Stimulated activated CD8-positive, alpha-beta memory T cell treated with anti-CD3 and anti-CD28 coated beads, Interleukin-7, amount 100 ng/mL, for 1 hour (primary cell): ENCODE measurements at places on chromosomes 1 and 21.

GRCh38 chr1:201648066-201648906, 109.4 kb downstream of the NAV1 start:
- no peak for DNase-seq

- DNase-seq, result no peak
Observed at GRCh38 chr1:25854554-25854953, 4.7 kb downstream of the AUNIP start.

DNA sequence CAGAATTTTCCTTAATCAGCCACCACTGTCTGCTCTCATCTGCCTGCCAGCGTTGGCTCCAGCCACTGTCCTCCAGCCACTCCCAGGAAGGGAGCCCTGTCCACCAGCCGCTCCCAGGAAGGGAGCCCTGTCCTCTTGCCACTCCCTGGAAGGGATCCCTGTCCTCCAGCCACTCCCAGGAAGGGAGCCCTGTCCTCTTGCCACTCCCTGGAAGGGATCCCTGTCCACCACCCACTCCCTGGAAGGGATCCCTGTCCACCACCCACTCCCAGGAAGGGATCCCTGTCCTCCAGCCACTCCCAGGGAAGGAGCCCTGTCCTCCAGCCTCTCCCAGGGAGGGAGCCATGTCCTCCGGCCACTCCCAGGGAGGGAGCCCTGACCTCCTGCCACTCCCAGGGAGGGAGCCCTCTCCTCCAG, 726.5 kb downstream of the PTPRU start:
- DNase-seq, result no peak

DNA sequence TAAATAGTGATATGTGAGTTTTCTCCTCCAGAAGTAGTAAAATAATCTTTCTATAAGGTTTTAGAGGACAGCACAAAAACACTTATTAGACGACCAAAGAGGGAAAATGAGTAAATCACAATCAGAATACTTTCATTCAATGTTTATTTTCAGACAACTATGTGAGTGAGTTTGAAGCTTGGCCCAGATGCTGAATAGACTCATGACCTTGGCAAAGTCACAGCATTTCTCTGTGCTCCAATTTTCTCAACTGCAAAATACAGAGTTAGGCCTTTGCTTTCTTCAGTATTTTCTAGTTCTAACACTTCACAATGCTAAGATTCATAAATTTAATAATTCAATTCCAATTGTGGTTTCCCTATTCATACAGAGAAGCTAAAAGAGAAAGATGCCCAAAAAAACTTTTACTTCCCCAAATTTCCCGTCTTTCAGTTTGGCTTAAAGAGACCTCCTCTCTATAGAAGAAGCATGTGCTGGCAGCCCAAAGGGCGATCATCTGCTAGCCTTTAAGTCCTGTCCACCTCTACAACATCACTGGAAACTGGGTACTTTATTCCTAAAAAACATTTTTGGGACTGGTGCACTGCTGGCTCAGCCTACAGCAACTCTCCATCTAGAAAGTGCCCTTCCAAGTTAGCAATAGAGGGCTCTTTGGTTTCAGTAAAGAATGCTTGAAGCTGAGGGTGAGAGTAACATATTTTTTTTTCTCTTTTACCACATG, 116.8 kb upstream of the GORAB start:
- DNase-seq, result no peak

- no peak for DNase-seq
Observed at GRCh38 chr1:218463194-218464156, 118.3 kb downstream of the TGFB2 start.

- DNase-seq, result no peak
Observed at GRCh38 chr1:47693115-47693514, 255.3 kb downstream of the FOXD2 start.

DNA sequence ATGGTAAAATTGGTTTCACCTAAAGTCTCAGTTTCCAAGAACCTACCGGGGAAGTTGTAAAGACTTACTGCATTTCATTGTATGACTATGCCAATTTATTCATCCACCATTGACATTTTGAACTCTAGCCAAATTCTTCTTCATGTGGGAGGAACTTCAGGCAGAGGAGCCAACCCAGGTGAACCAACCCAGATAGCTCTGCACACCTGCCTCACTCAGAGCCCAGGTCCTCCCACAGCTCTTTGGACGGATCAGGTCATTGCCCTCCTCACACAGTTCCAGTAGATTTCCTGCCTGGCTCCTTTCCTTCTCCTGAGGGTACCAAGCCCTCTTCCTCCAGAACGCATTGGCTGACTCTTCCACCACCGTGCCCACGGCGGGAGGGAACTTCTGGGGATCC, 121.7 kb downstream of the DTL start:
- no peak for DNase-seq

- no peak for DNase-seq
Observed at GRCh38 chr1:206770531-206771337, at the start of gene IL19. TSS of gene IL19 (plus strand) at chr1:206770773. CDS start at chr1:206836663, 65,890 bp downstream.

DNA sequence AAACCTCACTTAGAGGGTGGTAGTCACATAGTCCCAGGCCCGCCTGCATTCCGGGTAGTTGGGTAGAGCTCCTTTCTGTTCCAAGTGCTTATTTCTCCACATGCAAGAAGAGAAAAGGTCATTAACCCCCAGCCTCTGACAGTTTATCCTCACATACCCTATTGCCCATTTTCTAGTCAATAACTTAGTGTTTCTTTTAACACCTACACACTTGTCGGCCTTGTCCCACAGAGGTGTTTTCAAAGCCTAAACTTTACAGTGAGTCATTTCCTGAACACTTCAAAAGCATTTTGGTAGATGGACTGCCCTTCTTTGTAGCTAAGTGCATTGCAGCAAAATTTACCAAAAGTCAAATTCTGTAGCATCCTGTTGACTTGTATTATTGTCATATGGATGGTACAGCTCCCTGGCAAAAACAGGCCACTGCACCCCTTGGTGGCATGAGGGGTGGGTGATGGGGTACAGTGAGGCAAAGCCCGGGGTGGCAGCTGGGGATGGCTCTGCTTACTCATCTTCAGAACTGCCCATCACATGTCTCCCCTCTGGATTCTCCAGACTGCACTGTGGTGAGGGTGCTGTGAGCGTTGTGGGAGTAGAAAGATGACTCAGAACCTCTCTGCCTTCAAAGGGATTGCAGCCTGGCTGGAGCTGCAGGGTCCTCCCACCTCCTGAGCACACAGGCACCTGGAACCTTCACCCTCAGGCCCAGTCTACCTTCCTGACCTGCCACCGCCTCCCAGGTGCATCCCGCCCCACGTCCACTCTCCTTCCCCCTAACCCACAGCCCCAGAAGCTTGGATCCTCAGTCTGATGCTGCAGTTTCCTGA, 45.8 kb upstream of the DMRTB1 start:
- DNase-seq, result no peak

DNA sequence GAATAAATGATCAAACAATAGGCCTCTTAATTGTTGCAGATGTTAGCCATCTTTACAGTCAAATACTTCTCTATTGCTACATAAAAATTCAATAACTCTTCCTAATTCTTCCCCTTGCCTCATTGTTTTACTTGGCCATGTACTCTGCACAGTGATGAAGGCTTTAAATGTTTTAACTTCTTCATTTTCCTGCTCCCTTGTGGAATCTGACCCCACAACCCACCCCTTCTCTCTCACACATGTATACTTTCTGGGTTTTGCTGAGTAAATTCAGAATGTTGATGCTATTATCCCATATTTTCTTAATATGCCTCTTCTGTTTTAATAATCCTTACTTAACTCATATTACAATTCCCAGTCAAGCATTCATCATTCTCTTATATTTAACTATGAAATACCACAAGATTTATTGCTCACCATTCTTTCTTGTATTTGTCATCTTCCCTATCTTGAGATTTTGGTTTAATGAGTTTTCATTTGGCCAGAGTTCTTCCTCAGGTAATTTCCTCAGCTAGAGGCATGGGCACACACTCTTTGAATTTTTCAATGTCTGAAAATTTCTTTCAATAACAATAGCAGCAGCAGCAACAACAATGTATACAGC, 327.8 kb upstream of the USP24 start:
- DNase-seq, result no peak

DNA sequence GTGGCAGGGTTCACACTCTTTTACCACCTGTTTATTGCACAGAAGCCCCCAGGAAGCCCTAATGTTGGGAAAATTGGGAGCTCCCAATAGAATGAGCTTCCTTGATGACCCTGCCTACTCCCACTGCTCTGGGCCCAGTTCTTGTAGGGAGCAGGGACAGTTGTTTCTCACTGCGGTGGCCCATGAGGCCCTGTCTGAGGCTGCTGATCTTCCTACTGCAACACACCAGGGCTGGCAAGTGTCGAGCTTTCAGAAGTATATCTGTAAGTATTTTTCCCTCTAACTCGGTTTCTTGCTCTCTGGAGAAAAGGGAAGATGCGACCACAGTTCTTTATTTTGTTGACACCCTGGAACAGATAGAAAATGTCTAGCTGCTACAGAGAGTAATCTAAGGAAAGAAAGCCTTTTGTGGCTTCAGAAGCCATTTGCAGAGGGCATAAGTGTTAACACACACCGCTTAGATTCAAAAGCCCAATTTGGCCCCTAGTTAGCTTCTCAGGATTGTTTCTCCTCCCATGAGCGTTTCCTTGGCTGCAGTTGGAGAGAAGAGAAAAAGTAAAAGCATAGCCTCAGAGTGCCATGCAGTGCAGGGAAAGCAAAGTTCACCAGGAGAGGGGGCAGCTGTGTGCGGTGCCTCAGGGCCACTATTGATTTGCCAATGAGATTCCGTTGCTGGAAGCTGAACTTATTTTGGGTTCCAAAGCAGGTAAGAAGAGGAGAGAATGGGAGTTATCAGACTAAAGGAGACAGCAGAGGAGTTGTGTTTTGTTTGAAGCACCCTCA, 102.6 kb downstream of the SELENOF start:
- DNase-seq, result no peak

DNA sequence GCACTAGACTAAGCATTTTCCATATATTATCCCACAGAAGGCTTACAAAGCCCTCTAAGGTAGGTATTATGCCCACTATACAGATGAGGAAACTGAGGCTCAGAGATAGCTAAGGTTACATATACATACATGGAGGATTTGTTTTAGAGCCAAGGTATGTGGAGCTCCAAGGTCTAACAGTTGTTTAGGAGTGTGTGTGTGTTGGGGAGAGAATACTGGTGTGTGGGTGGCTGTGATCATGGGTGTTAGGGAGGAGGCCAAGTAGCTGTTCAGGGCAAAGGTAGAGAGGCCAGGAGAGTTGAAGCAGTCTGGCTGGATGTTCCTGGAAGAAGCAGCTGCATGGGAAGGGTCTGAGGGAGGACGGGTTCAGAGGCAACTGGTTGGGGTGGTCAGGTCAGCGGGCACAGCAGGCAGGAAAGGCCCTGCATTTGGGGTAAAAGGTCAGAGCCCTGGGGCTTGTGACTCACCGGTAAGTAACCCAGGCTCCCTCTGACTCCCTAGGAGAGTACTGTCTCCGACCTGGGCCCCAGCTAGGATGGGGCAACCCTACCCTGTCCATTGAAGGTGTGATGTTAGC, 5.1 kb upstream of the LDLRAP1 start:
- DNase-seq, result no peak

GRCh38 chr1:153428073-153428638, 11.8 kb downstream of the S100A7A start:
- DNase-seq, result no peak

GRCh38 chr1:180227861-180228647, 2.0 kb upstream of the LHX4 start:
- DNase-seq, result no peak

GRCh38 chr1:48903291-48903690, 126.6 kb upstream of the BEND5 start:
- no peak for DNase-seq

DNA sequence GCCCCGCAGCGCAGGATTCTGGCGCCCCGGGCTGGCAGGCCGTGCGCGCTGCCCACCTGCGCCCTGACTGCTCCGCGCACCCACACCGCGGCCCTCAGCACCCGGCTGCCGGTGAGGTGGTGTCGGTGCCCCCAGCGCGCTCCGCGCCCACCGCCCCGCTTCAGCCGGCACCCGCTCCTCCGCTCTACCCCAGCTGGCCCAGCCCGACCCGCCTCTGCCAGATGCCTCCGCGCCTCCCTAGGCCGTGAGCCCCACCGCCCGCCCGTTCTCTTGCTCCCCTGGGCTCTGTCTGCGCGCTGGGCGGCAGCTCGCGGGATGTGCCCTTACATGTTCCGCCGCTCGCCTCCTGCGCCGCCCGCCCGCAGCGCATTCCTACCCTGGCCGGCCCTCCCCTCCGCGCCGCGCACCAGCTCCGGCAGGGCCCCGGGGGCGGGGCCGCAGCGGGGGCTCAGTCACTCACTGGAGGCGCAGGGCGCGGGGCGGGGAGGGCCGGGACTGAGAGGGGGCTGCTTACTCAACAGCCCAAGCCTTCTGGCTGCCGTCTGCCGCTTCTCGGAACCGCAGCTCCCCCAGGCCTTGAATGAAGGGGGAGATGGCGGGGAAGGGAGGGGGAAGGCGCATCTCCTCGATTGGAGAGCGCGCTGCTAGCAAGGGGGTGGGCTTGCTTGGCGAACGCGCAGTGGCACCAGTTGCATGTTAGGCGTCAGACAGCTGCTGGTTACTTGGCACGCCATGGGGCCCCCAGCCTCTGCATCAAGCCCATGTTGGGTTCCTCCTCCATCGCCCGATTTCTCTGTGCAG, at the start of gene PHLDA3:
Gene PHLDA3, minus strand, starts transcription at position 345 of the 801 bp plus-strand sequence. CDS start 402 bp downstream, outside the sequence.
- no peak for DNase-seq

DNA sequence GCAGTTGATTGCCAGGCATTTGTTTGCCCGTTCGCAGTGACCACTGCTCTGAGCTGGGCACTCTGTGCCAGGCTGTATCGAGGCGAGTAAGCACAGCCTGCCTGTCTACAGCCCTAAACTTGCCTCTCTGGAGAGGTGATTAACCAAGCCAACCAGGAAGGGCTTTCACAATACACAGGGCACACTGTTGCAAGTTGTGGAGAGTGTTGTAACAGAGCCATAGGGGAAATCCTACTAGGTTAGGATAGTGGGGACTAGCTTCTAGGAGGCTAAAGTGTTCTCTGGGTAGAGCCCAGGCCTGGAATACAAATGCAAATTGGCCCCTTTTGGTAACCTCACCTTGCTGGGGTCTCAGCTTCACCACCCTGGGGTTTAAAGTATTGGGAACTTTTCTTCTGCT, 23.8 kb downstream of the PRDM2 start:
- DNase-seq, result no peak

- DNase-seq, result no peak
Observed at GRCh38 chr1:183548116-183548515, 42.1 kb downstream of the NCF2 start.

GRCh38 chr1:47431534-47431933, 6.3 kb upstream of the FOXD2 start:
- DNase-seq, result no peak

DNA sequence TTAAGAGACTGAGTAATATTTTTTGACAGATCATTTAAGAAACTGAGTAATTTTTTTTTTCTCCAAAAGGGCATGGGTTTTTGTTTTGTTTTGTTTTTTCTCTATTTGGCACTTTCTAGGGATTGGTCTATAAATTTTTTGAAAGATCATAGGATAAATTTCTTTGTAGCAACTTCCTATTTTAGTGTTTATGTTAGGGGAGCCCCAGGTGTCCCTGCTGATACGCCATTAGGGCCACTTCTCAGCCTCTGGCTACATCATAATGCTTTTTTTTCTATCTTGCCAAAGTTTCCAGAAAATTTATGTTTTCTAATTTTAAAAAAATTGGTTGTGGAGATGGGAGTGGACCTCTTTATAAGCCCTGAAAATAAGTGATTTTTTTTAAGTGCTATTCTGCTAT, 2.6 kb downstream of the GABPA start:
- no peak for DNase-seq

- DNase-seq, result no peak
Observed at GRCh38 chr1:16300436-16300835, 51.8 kb downstream of the FBXO42 start.
